ENCODE measurements at places on chromosomes 4 and X.
A peak's percentile ranks its signal among the peaks of the same experiment; 100 is the strongest.

GRCh38 chr4:65698631-65699030 is 28.3 kb upstream of the EPHA5 start:
- DNase-seq = no peak

DNA sequence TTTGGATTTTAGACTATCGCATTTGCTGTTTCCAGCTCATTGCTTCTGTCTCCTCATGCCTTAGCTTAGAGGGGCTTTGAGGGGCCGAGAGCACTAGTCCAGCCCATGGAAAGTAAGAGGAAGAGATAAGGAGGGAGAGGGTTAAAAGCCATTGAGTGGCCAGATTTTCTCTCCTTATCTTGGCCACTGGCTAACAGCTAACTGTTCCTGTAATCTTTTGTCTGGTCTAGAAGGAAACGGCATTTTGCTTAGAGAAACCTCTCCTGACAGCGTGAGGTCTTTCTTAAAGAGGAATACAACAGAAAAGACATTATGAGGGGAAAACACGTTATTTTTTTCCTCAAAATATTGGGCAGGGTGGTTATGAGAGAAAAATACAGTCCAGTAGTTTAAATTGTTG is 7.9 kb downstream of the GPR101 start:
- DNase-seq = no peak

- no peak for DNase-seq
Measured at GRCh38 chr4:10305816-10306215, 151.4 kb downstream of the ZNF518B start.

- no peak for DNase-seq
Measured at GRCh38 chr4:71290074-71290473, 48.7 kb upstream of the SLC4A4 start.

DNA sequence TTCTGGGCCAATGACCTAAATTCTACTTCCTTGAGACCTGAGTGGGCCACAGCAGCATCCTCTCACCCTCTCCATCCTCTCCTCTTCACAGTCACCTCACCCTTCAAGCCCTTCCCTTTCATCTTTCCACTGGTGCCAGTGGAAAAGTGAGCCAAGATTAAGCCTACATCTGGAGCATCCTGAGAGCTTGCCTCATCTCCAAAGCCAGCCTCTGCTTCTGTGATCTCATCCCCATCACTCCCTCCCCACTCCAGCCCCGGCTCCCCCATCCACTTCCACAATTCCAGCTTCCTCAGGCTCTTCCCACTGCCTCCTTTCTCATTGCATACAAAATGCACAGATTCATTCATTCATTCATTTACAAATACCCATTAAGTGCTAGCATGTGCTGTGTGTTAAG is 10.1 kb upstream of the RASL11B start:
- DNase-seq = no peak

DNA sequence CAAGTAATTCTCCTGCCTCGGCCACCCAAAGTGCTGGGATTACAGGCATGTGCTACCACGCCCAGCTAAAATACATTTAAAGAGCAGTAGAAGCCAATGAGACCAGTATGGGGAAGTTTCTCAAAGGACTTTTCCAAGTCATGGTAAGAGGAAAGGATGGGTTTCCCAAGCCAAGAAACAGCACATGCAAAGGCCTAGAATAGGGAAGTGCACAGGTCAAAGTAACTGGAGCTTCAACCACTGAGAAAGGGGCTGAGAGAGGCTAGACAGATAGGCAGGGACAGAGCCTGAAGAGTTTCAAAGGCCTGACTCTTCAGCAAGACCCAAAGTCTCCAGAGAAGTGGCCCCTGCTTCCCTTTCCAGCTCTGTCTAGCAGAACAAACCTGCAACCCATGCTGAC is 162.1 kb downstream of the CORIN start:
- no peak for DNase-seq

- DNase-seq = peak; percentile 37
Measured at GRCh38 chrX:136646602-136647239, 1.2 kb upstream of the CD40LG start.

- DNase-seq = peak; percentile 26
Measured at GRCh38 chrX:148310426-148311165, 189.8 kb upstream of the AFF2 start.

- no peak for DNase-seq
Measured at GRCh38 chr4:112944006-112944405, 105.4 kb upstream of the ANK2 start.

GRCh38 chr4:181077341-181077740 is 1165.9 kb upstream of the TENM3 start:
- DNase-seq = no peak

- no peak for DNase-seq
Measured at GRCh38 chrX:101383679-101384205, 2.2 kb downstream of the BTK start.

DNA sequence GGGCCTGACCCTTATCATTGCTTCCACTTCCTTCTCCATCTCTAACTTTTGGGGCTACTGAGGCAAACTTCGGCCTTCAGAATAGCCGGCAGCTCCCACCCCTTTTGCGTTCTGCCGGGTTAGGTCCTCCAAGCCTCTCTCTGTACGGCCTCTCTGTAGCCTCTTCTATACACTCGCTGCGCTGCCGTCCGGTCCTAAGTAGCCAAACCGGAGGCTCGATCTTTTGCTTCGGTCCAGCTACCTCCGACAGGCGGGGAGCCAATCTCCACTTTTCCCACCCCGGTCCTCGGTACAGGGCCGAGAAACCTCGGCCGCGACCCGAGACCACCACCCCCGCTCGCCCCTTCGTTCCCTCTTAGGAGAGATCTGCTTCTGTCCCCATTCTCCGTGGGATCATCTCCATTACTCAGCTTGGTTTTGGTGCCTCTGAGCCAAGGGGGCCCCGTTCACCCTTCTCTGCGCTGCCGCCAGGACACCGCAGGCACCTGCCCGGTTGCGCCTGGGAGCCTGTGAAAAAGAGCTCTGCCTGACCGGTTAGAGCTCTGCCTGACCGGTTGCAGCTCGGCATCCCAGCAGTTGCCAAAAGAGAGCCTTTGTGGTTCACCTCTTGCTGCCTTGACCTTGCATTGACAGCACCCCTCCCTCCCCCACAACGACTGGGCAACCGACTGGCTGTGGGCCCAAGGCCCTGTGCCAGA is 1.0 kb upstream of the HTR2C start:
- DNase-seq = no peak

GRCh38 chr4:138269175-138269574 is 27.0 kb upstream of the SLC7A11 start:
- DNase-seq = no peak

- no peak for DNase-seq
Measured at GRCh38 chr4:62550121-62550520, 1350.0 kb downstream of the ADGRL3 start.

- no peak for DNase-seq
Measured at GRCh38 chrX:69130439-69130838, 34.8 kb downstream of the PJA1 start.

DNA sequence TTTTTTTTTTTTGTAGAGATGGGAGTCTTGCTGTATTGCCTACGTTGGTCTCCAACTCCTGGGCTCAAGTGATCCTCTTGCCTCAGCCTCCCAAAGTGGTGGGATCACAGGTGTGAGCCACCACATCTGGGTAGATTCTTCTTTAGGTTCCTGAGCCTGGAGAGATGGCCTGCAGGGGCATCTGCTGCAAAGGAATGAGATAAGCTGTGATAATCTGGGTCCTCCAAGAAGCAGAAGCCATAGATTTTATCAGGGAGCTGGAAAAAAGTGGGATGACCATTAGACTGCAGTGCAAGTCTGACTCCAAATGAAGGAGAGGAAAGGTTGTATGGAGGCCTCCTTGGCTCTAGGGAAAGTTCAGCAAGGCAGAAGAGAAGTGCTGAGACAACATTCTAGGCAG is 19.0 kb upstream of the ACSL1 start:
- DNase-seq = no peak

DNA sequence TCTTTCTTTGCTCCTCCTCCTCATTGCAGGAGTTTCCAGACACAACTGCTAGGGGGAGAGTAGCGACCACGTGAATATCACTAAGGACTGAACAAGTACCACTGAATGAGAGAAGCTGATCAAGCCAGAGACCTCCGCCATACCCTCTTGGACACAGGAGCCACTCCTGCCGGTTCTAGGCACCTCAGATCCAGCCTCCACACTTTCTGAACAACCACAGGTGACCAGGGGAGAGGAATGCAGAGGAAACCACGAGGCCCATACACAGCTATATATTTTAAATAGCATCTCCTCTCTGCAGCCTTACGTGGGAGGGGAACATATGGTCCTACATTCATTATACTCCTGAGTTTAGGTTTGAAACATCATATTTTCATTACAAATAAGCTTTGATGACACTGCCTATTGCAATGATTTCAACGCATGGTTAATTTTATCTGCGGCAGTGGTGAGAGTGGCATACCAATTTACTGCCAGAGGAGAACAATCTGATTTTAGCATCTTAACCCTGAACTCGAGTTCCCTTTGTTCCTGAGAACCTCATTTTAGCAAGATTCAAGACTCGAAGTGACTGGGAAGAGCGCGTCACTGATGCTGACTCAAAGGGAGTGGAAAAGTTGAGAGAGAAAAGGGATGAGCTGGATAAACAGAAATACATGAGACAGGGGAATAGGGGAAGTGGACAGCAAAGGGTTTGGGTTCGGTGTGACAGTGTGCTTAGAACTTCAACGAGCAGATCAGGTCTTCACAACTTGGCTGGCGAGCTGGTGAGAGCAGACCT is 231.7 kb upstream of the PPARGC1A start:
- DNase-seq = no peak

Measured in T-helper 1 cell (primary cell).